ENCODE measurements at places on chromosomes 7 and 10. TPM values are rescaled to one million over a fixed set of nuclear protein-coding genes. Genes with fewer than 3 reads are reported as not detected.

- peak; percentile 50 for DNase-seq
Measured at GRCh38 chr10:133339708-133340380, 3.1 kb upstream of the CALY start.

- DNase-seq: no peak
Measured at GRCh38 chr7:123974326-123974908, 49.4 kb downstream of the SPAM1 start.

Gene TCAF1
- 12.7 TPM for polyA plus RNA-seq

Gene IGF2BP3
- polyA plus RNA-seq: 0.02 TPM
